ENCODE measurements at places on chromosomes 7 and 10.

DNA sequence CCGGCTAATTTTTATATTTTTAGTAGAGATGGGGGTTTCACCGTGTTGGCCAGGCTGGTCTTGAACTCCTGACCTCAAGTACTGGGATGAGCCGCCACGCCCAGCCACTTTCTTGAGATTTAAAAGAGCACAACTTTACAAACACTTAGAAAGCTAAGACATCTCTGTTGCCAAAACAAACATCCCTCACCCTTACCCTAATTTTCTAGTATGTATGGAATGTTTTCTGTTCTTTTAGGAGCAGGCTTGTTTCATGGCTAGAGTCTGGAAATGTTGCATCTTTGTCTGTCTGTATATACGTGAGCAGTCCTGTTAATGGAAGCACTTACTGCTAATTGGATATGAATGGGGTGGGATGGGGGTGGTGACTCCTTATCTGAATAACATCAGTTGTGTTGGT lies 2.9 kb downstream of the OLAH start:
- DNase-seq = no peak

DNA sequence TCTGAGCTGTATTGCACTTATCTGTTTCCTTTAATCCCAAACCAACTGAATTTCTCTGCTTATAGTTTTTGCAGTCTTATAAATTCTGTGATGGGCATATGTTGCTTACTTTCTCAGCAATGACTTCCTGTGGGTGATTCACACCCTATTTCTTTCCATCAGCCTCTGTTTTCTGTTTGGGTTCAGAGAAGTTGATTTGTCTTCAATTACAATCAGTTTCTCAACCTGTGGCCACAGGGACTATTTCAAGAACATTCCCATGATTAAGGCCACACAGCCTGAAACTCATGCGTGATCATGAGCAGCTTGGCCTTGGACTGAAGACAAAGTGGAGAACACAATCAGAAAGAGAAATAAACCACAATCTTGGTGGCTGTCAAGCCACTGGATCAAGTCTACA lies 1174.6 kb upstream of the C7orf33 start:
- no peak for DNase-seq

GRCh38 chr7:45609180-45609579 lies 35.0 kb downstream of the ADCY1 start:
- DNase-seq = no peak

GRCh38 chr10:7890781-7891180 lies 72.5 kb downstream of the TAF3 start:
- DNase-seq = no peak

DNA sequence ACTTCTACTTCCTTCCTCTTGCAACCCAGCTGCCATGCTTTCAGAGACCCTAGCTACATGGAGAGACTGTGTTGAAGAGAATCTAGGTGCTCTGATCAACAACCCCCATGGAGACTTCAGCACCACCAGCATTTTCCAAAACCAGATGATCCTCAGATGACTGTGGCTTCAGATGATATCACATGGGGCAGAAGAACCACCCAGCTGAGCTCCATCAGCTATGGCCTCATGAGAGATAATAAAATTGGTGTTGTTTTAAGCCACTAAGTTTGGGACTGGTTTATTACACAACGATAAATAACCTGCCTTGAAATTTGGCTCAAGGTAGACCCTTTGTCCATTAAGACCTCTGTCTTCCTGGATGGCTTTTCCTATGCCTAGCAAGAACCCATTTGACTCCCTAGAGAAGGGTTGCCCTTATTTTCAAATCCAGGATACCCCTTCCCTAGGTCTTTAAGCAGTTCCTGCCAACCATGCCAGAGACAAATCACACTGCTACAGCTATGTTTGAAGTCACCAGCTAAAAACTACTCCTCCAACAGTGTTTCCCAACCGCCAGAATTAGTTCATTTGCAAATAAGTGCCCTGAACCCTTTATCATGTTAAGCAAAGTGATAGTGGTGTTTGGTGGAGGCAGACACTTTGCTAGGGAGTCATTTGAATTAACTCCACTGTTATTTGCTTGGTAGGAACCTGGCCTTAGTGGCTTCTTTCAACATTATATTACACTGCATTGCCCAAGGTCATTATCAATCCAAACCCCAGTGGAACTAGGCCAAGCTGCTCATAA lies 136.9 kb upstream of the PALS2 start:
- no peak for DNase-seq

DNA sequence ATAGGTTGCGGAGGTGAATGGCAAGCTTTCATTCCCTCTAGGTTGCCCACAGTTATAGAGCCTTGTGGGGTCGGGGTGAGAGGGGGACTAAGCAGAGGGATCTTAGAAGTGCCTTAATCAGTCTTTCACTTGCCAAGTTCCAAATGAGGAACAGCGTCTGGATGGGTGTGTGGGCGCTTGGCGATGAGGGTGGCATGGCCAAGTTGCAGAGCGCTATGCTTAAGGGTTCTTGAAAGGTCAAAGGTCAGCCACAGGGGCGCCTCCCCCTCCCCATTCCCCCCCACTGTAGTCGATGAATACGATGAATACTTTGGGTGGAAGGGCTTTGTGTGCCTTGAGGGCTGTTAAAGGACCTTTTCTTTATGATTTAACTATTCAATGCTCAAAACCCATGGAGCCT lies 185.0 kb downstream of the TCF7L2 start:
- no peak for DNase-seq

- DNase-seq = no peak
Observed at GRCh38 chr10:3961082-3961481, 176.1 kb upstream of the KLF6 start.
